ENCODE measurements at places on chromosomes 1 and 21.

DNA sequence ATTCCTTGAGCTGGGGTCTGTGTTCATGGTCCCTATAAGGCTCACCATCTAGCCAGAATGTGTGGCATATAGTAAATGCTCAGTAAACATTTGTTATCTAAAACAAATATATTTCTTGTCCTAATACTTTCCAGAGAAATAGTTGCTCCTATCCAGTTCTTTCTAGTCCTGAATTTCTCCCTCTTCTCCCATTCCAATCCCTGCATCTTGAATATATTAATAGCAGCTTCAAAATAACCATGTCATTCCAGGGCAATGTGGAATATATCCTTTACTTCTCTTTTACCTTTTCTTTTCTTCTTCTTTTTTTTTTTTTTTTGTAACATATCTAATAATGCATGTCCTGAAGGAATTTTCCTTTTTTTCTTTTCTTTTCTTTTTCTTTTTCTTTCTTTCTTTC, 10.4 kb downstream of the DNAJB4 start:
- no peak for DNase-seq

GRCh38 chr1:240501115-240501514, 110.8 kb downstream of the GREM2 start:
- DNase-seq: no peak

DNA sequence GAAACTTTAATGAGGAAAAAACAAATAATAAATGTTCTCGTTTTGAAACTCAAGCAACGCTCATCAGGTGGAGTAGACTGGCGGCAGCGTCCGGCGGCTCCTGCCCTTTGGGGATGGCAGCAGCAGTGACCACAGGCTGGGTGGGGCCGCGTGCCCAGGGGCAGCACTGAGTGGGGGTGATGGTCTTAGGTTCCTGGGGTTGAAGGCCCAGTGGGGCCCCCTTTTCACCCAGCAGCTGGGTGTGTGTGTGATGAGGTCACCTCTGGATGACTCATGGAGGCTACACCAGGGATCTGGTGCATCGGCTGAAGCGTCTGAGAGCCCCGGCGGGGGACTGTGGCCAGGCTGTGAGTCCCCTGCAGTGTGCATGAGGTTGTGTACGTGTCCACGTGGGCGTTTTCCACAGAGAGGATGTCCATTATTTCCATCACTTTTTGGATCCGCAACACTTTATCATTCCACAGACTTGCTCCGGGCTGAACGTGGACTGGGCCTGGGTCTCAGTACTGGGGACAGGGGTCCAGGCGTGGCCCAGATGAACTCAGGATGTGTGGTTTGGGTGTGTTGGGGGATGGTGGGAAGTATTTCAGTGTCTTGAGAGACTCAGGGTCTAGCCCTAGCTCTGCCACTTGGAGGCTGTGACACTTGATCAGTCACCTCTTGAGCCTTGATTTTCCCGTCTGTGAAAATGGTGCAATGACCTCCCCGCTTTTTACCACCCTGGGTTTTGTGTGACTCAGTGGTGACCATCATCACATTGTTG, 25.6 kb downstream of the LDLRAP1 start:
- DNase-seq: no peak

GRCh38 chr1:153985941-153986761, at the start of gene RAB13:
Gene RAB13, minus strand, starts transcription at chr1:153986339. Its CDS starts 103 bp downstream, at chr1:153986236.
- no peak for DNase-seq

GRCh38 chr1:153929426-153929825, 6.7 kb upstream of the GATAD2B start:
- no peak for DNase-seq

- DNase-seq: no peak
These were observed 22.2 kb upstream of the SPATA6 start for GRCh38 chr1:48493970-48494769.

DNA sequence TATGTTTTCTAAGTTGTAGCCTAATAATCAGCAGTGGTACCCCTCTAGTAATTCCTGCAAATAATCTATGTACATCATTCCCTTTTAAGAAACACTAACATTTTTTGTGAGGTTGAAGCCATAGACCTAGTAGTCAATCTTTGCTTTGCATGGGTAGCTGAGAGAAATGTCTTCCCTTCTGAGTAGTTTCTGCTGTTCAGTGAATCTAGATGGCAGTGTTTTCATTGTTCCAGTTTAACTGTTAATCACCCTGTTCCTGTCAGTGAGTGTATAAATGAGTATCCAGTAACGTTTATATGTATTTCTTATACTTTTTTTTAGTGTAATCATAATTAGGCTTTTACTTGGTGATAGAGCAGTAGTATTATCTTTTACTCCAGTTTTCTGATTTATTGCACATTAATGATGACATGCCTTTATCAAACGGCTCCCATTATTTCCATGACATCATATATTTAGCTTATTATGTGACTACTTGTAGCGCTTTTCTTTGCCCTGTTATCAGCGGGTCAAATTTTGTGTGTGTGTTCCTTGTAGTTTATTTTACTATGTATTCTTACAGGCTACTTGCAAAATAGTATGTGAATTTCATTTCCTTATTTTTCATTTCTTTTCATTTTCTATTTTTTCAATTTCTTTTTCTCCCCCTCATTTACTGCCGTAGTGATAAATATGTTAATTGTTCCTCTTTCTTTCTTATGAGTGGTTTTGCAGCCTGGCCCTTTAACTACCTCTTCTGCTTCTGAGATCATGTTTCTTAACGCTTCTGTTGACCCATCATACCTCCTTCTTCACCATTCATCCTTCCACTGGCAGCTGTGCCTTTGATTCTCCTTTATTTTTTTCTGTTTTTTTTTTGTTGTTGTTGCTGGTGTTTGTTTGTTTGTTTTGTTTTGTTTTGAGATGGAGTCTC, 18.8 kb downstream of the CEP350 start:
- no peak for DNase-seq

GRCh38 chr1:102937401-102937800, 170.9 kb downstream of the COL11A1 start:
- no peak for DNase-seq

- no peak for DNase-seq
These were observed 1.6 kb upstream of the MX2 start for GRCh38 chr21:41360072-41360821.

- peak; percentile 25 for DNase-seq
These were observed 610 bp downstream of the RBM8A start for GRCh38 chr1:145926686-145927062.

- DNase-seq: no peak
These were observed 2.7 kb downstream of the PDE9A start for GRCh38 chr21:42655796-42656770.
